ENCODE measurements at places on chromosomes 12 and 14.

- H3K27me3 ChIP-seq, result peaks cover 6% of the 10 kb centered on the region
- peaks cover 33% of the 10 kb centered on the region for H3K4me1 ChIP-seq
- peak overlapping the region; percentile 90 for H3K4me3 ChIP-seq
- peak overlapping the region; percentile 91 for H3K27ac ChIP-seq
- H3K36me3 ChIP-seq, result peaks cover 28% of the 10 kb centered on the region
- peak; percentile 30 for DNase-seq
Measured at GRCh38 chr14:77375973-77376770, 722 bp downstream of the TMED8 start.

DNA sequence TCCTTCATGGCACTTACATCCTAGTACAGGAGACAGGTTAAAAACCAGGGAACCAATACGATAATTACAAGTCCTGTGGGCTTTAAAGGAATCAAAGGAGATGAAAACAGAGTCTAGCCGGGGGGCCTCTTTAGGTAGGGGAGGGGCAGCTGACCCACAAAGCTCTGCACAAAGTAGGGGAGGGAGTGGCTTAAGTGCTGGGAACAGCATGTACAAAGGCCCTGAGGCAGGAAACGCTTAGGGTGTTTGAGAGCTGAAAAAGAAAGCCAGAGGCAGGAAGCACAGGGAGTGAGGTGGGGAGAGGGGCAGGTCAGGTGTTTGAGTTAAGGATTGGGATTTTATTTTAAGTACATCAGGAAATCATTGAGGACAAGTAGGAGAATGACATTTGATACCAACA is 37.7 kb downstream of the ZNF664 start:
- peaks cover 29% of the 10 kb centered on the region for H3K4me1 ChIP-seq
- no peaks in the 10 kb centered on the region for H3K27me3 ChIP-seq
- no peak overlapping the region for H3K27ac ChIP-seq

DNA sequence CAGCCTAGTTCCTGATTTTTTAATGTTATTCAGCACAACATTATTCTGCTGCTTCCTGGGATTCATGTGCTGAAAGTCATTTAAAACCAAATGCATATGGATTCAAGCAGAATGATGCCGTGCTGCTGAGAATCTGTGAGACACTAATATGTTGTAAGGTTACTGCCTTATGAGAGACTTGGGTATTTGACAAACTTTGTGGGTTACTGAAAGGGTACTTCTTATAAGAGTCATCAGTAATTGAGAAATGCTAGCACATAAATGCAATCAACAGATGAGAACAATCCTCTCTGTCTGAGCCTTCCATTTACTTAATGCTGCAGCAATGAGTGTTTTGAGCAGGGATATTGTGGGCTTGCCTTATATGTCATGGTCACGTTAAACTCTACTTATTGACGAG is 175.7 kb downstream of the NPAS3 start:
- H3K36me3 ChIP-seq, result no peaks in the 10 kb centered on the region
- DNase-seq, result no peak
- H3K4me1 ChIP-seq, result no peaks in the 10 kb centered on the region
- no peak overlapping the region for H3K27ac ChIP-seq
- no peak overlapping the region for H3K4me3 ChIP-seq

GRCh38 chr12:132454193-132454932 is 35.6 kb upstream of the FBRSL1 start:
- no peaks in the 10 kb centered on the region for H3K36me3 ChIP-seq
- H3K4me3 ChIP-seq, result no peak overlapping the region
- H3K27me3 ChIP-seq, result no peaks in the 10 kb centered on the region
- no peak overlapping the region for H3K27ac ChIP-seq

DNA sequence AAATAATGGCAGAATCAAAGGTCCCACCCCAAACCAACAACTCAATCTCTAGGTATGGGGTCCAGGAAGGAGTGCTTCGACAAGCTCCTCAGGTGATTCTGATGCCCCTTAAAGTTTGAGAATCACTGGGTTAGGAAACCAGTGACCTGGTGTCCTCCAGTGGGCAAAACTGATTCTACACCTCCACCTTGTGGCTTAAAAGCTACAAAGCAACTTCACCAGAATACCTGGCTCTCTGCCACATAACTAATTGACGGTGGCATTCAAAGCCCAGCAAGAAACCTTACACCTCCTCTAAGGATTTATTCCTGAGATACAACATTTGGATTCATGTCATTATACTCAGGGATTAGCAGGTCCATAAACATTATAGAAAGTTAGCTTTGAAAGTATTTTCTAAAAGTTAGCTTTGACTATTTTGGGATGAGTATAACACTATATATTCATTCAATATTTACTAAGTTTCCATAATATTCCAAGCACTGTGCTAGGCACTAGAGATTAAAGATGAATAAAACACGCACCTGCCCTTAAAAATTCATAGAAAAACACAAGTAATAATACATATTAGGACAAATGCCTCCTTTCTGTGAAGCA is 45.4 kb downstream of the DCAF5 start:
- H3K27me3 ChIP-seq, result no peaks in the 10 kb centered on the region
- no peak overlapping the region for H3K27ac ChIP-seq
- no peak overlapping the region for H3K4me3 ChIP-seq

- H3K27me3 ChIP-seq, result no peaks in the 10 kb centered on the region
- no peak overlapping the region for H3K27ac ChIP-seq
- peaks cover 2% of the 10 kb centered on the region for H3K36me3 ChIP-seq
- no peak overlapping the region for H3K4me3 ChIP-seq
Measured at GRCh38 chr12:96103067-96103644, 67.8 kb upstream of the LTA4H start.

- H3K36me3 ChIP-seq, result no peaks in the 10 kb centered on the region
Measured at GRCh38 chr14:58560208-58560607, 77.6 kb upstream of the DACT1 start.

GRCh38 chr14:61925732-61926435 is 163.7 kb downstream of the SNAPC1 start:
- peaks cover 33% of the 10 kb centered on the region for H3K27me3 ChIP-seq
- no peak overlapping the region for H3K4me3 ChIP-seq
- no peaks in the 10 kb centered on the region for H3K4me1 ChIP-seq
- H3K27ac ChIP-seq, result no peak overlapping the region
- no peaks in the 10 kb centered on the region for H3K36me3 ChIP-seq

DNA sequence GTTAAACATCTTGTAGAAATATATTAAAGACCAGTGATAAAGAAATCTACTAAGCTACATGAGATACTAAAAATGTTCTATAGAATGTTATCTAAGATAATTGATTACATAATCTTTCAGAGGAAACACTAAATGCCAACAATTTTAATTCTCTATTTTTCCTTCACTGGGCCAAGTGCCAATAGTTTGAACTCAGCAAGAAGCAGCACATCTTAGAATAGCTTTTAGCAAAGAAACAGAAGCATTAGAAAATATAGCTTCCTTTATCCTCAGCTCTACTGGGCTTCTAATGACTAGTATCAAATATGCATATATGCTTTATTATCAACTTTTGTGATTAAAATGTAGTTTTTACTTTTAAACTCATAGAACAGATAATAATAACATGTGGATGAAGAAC is 461.4 kb upstream of the USP15 start:
- H3K27me3 ChIP-seq, result no peaks in the 10 kb centered on the region
- no peak overlapping the region for H3K27ac ChIP-seq
- no peaks in the 10 kb centered on the region for H3K36me3 ChIP-seq

DNA sequence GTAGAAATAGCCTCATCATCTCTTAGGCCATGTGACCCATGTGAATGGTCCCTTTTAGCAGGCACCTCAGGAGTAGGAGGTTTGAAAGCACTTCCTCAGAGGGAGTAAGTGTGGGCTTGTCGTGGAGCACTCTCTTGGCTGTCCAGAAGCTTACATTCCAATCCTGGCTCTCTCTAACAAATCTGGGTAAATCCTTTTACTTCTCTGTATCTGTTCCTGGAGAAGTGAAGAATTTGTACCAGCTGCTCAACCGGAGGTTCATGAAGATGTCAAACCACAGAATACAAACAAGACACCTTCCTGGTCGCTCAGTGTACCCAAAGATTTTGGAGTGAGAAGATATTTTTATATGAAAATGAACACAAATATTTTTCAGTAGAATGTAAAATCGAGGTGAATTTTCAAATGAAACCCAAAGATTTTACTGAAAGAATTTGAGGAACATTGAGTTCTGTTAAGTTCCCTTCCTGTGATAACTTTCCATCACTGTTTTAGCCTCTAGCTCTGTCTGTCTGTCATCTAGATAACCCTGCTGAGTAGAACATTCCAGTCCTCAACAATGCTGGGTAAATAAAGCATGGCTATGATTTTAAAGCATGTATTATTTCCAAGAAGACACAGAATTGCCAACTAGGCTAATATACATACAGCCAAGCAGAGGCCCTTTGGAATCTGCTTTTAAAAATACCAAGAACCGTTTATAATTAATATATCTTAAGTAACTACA is 263.9 kb upstream of the RGS6 start:
- peak overlapping the region; percentile 17 for H3K27ac ChIP-seq
- H3K27me3 ChIP-seq, result no peaks in the 10 kb centered on the region
- peaks cover 47% of the 10 kb centered on the region for H3K36me3 ChIP-seq
- peaks cover 27% of the 10 kb centered on the region for H3K4me1 ChIP-seq
- H3K4me3 ChIP-seq, result no peak overlapping the region

DNA sequence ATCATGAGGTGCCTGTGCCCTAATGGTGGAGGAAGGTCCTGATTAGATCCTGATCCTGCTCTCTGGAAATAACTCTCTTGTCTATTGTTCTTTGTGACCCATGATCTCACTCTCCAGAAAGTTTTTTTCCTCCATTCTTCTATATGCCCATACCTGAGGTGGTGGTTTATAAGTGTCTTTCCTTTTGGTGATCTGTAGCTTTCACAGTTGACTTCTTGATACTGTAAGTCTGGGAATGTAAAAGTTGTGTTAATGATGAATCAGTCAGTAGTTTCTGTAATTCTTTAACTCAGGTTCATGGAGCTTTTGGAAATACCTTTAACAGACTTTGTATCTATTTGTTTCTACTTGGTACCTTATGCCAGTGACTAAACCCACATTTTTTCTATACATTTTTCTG is 444.0 kb upstream of the FLRT2 start:
- no peaks in the 10 kb centered on the region for H3K4me1 ChIP-seq
- no peaks in the 10 kb centered on the region for H3K36me3 ChIP-seq
- no peak overlapping the region for H3K27ac ChIP-seq
- H3K27me3 ChIP-seq, result no peaks in the 10 kb centered on the region

DNA sequence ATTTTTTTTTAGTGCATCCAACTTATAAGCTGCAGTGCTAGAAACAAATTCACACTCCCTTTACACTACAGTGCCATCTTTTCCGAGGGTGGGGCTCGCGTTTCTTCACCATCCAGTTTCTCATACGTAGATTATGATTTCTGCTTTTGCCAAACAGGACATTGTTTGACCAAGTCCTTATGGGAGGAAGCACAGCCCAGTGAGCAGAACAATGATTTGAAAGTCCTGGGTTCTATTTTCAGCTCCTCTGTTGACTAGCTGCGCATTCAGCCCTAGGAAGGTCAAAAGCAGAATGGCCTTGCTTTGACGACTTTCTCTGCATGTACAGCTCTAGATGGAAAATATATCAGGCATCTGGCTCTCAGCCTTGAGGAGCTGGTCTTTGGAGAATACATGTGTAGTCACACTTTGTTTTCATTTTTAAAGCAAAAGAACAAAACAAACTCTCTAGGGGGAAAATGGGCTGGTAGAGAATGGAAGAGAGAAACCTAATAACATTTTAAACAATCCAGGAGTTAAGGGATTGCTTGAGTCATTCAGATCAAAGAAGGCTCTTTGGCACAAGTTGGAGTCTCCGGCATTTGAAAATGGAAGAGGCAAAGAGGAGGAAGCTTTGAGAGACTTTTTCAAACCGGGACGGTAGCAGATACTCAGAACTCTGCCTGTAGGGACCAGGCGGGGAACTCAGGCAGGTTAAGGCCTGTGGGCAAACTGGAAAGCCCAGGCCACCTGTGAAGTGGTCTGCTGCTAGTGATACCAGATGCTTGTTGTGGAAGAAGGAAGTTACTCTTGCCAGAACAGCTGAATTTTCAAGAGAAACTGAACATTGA is 257.3 kb upstream of the PLEKHG7 start:
- no peaks in the 10 kb centered on the region for H3K36me3 ChIP-seq
- no peak for DNase-seq
- no peak overlapping the region for H3K27ac ChIP-seq
- H3K27me3 ChIP-seq, result no peaks in the 10 kb centered on the region
- H3K4me1 ChIP-seq, result peaks cover 6% of the 10 kb centered on the region

- H3K27ac ChIP-seq, result no peak overlapping the region
- H3K27me3 ChIP-seq, result no peaks in the 10 kb centered on the region
- no peaks in the 10 kb centered on the region for H3K36me3 ChIP-seq
- H3K4me1 ChIP-seq, result no peaks in the 10 kb centered on the region
Measured at GRCh38 chr12:60263161-60263560, 667.3 kb downstream of the SLC16A7 start.

DNA sequence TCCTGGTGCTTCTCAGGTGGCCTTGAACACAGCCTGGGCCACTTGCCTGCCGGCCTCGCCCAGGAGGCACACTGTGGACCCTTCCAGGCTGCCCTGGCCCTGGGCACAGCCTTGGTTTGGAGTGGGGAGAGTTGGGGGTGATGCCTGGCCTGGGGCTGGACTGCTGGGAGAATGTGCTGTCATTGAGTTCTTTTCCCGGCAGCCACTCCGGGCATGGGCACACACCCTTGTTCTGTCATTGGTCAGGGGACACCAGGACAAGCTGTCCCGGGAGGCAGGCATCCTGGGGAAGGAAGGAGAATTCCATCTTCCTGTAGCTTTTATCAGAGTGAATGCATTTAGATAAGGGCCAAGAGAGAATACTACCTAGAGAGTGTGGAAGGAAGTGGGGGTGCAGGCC is 61.8 kb upstream of the RIN3 start:
- H3K27ac ChIP-seq, result no peak overlapping the region
- no peak overlapping the region for H3K4me3 ChIP-seq
- H3K4me1 ChIP-seq, result no peaks in the 10 kb centered on the region
- no peaks in the 10 kb centered on the region for H3K27me3 ChIP-seq
- no peaks in the 10 kb centered on the region for H3K36me3 ChIP-seq
- no peak for DNase-seq

DNA sequence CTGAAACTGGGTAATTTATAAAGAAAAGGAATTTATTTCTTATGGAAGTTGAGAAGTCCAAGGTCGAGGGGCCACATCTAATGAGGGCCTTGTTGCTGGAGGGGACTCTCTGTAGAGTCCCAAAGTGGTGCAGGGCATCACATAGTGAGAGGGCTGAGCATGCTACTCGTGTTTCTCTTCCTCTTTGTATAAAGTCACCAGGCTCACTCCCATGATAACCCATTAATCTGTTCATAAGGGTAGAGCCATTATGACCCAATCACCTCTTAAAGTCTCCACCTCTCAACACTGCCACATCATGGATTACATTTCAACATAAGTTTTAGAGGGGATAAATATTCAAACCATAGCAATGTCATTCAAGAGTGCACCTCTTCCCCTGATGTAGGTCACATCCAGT is 79.1 kb upstream of the ATP2B1 start:
- H3K27me3 ChIP-seq, result no peaks in the 10 kb centered on the region
- no peak overlapping the region for H3K4me3 ChIP-seq
- no peak overlapping the region for H3K27ac ChIP-seq
- no peaks in the 10 kb centered on the region for H3K4me1 ChIP-seq
- H3K36me3 ChIP-seq, result no peaks in the 10 kb centered on the region

GRCh38 chr12:53267306-53267998 is 647 bp upstream of the ESPL1 start:
- H3K27me3 ChIP-seq, result no peaks in the 10 kb centered on the region
- peak; percentile 45 for DNase-seq
- peaks cover 34% of the 10 kb centered on the region for H3K36me3 ChIP-seq
- H3K4me3 ChIP-seq, result peak overlapping the region; percentile 98

- peak overlapping the region; percentile 95 for H3K27ac ChIP-seq
- peaks cover 8% of the 10 kb centered on the region for H3K36me3 ChIP-seq
- H3K4me1 ChIP-seq, result peaks cover 49% of the 10 kb centered on the region
- peak overlapping the region; percentile 60 for H3K4me3 ChIP-seq
Measured at GRCh38 chr12:44848703-44849085, 27.4 kb downstream of the NELL2 start.

GRCh38 chr12:71504476-71504875 is 64.9 kb downstream of the LGR5 start:
- DNase-seq, result no peak
- H3K27me3 ChIP-seq, result peaks cover 2% of the 10 kb centered on the region
- no peak overlapping the region for H3K4me3 ChIP-seq
- no peaks in the 10 kb centered on the region for H3K36me3 ChIP-seq
- H3K4me1 ChIP-seq, result peaks cover 2% of the 10 kb centered on the region
- no peak overlapping the region for H3K27ac ChIP-seq

Measured in T-helper 2 cell treated with Interferon-gamma antibody and Interleukin-4, amounts not matched to agents 5 μg/mL and 100 μg/mL, for 36 hours (primary cell).